Fibroblast of skin of right quadriceps (primary cell): ENCODE measurements at places on chromosomes 6 and 20.
A peak's percentile ranks its signal among the peaks of the same experiment; 100 is the strongest.

- DNase-seq: no peak
Measured at GRCh38 chr6:93731306-93731705, 311.9 kb upstream of the EPHA7 start.

GRCh38 chr20:50175938-50176933 is 14.4 kb upstream of the CEBPB start:
- DNase-seq: no peak

DNA sequence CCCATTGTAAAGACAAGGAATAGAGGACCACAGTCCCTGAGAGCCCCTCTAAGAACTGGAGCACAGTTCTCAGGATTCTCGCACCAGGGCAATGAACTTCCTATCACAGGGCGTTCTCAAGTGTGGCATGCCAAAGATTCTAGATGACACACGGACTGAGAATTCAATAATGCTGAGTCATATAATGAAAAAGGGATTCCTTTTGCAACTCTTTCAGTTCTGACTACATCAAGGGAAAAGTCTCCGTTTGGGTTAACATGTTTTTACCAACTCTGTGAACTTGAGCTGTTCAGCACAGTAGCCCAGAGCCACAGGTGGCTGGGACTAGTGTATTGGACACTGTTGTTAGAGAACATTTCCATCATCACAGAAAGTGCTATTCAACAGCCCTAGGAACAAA is 3.4 kb downstream of the MED20 start:
- DNase-seq: peak; percentile 94

- DNase-seq: peak; percentile 37
Measured at GRCh38 chr20:61253264-61253639, 1.2 kb downstream of the CDH4 start.

- no peak for DNase-seq
Measured at GRCh38 chr20:62812181-62812906, 4.5 kb upstream of the COL9A3 start.

DNA sequence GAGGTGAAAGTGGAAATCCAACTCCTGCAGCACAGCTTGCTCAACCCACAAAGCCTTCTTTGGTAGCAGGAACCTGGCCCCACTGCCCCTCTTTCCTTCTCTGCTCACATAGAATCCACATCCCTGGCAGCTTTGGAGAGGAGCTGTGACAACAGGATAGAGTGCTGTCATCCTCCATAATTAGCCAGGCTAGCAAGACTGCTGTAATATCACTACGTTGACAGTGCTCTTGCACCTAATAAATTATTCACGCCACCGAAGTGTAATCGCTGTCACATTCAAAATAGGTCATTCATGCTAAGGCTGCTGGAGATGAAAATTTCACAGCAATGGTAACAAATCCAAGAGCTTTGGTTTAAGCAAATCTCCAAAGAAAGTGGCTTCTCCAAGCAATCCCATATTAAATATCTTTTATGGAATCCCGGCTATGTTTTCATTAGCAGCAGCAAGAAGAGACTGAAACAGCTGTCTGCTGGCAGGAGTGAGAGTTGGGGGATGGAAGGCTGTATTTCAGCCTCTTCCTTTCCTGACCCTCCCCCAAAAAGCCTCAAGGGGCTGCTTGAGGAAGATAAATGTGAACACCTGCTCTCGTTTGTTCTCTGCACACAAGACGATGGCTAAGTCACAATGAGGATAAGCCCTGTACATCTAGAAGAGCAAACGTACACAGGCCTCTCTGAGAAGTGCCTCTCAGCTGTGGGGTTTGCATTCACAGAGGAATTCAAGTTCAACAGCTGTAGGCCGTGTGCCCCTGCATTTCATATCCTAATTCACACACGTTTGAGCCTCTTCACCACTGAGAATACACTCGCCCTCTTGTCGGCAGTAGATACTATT is 16.5 kb downstream of the RIPOR2 start:
- no peak for DNase-seq

- DNase-seq: peak; percentile 63
Measured at GRCh38 chr6:121868206-121868605, 432.8 kb downstream of the GJA1 start.

GRCh38 chr6:105806486-105806920 is 279.6 kb upstream of the PRDM1 start:
- DNase-seq: no peak

DNA sequence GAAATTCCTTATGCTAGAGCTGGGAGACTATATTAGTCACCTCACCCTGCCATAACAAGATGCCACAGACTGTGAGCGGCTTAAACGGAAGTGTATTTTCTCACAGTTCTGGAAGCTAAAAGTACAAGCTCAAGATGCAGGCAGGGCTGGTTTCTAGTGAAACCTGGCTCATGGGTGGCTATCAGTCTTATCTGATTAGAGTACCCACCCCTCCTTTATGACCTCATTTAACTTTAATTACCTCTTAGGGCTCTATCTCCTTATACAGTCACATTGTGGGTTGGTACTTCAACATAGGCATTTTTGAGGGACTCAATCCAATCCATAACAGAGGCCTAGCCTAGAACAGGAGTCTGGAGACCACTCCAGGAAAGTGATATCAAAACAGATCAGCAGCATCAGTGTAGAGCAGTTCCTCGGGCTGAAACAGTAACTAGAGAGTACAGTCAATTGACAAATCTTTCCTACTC is 2.3 kb upstream of the SNRNP48 start:
- DNase-seq: peak; percentile 61

- no peak for DNase-seq
Measured at GRCh38 chr6:45427726-45428125, 50.0 kb upstream of the SUPT3H start.

- DNase-seq: no peak
Measured at GRCh38 chr6:14704383-14705271, 541.2 kb upstream of the JARID2 start.

DNA sequence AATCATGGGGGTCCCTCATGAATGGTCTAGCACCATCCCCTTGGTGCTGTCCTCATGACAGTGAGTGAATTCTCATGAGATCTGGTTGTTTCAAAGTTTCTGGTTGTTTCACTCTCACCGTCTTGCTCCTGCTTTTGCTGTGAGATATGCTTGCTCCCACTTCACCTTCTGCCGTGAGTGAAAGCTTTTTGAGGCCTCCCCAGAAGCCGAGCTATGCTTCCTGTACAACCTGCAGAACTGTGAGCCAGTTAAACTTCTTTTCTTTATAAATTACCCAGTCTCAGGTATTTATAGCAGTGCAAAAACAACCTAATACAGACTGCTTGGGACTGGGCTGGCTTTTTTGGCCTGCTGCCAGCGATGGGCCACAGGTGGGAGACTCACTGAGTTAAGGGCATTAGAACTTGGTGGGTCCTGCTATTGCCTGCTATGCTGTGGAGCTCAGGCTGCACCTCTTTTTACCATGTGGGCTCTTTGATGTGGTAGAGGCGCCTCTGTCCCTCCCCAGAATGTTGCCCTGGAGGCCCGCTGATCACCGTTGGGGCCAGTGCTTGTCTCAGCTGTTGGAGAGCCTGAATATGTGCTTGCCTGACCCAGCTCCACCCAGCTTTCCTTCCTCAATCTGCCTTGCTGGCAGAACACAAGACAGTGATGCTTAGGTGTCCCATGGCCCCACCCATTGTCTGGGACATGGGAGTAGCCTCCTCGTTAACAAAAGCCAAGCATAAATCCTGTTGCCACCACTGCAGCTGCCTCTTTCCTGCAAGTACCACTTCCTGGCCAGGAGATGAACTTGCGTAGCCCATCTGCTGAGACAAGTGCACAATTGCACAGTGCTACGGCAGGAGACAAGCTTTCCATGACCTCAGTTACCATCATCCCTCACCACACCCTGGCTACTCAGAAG is 47.1 kb downstream of the IGF2R start:
- DNase-seq: no peak

DNA sequence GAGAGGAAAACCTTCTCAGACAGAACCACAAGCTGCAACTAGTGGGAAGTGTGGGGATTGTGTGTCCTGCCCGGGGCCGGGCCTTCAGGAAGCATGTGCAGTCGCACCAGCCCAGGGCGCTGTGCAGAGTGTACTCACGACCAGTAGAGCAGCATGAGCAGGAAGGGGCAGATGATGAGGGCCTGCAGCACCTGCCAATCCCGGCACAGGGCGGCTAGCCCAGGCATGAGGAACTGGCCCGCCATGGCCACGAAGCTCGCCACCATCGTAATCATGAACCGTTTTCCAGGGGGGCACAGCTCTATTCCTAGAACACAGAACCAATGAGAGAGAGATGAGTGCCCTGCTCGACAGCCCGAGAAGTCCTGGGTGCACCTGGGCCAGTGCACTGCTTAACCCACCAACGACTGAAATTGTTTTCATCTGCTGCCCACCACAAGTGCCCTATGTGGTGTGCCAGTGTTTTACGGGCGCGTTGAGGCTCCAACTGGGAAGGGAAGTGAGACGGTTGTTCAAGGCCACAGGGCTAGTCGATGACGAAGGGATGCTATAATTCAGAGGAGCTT is 65.0 kb downstream of the PSMG4 start:
- no peak for DNase-seq

- DNase-seq: no peak
Measured at GRCh38 chr20:10281911-10282310, 63.3 kb downstream of the SNAP25 start.

DNA sequence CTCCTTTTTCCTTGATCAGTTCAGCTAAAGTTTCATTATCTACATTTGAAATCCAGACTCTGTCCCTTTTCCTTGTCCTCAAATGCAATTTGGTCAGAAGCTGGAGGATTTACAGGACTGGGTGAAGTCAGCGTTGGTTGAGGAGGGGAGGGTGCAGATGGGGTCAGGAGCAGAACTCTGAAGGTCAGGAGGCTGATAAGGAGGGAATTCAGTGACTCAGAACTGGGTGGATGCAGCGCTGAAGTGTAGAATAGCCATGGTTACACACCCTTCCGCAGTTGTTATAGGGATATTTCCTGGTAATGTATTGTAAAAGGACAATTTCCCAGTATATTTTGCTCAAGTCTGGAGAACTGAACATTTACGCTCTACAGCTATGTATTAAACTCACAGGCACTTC is 133.1 kb upstream of the FOXA2 start:
- DNase-seq: no peak

DNA sequence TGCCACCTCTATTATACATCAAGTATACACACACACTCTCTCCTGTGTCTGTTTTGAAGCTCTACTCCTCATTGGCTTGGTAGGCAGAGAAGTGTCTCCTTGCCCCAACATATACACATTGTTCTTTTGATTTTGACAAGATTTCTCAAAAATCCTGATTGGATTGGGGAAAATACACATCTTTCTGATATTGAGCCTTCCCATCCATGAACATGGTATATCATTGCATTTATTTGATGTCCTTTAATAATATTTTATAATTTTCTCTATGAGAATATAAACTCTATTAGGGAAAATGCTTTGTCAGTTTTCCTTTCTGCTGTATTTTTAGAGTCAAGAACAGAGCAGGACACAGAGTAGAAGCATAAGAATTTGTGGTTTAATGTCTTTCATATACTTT is 7.2 kb downstream of the TTLL9 start:
- DNase-seq: no peak

GRCh38 chr6:19905584-19905983 is 68.4 kb downstream of the ID4 start:
- DNase-seq: no peak

GRCh38 chr6:170145272-170145592 is 145.6 kb downstream of the DLL1 start:
- DNase-seq: no peak

DNA sequence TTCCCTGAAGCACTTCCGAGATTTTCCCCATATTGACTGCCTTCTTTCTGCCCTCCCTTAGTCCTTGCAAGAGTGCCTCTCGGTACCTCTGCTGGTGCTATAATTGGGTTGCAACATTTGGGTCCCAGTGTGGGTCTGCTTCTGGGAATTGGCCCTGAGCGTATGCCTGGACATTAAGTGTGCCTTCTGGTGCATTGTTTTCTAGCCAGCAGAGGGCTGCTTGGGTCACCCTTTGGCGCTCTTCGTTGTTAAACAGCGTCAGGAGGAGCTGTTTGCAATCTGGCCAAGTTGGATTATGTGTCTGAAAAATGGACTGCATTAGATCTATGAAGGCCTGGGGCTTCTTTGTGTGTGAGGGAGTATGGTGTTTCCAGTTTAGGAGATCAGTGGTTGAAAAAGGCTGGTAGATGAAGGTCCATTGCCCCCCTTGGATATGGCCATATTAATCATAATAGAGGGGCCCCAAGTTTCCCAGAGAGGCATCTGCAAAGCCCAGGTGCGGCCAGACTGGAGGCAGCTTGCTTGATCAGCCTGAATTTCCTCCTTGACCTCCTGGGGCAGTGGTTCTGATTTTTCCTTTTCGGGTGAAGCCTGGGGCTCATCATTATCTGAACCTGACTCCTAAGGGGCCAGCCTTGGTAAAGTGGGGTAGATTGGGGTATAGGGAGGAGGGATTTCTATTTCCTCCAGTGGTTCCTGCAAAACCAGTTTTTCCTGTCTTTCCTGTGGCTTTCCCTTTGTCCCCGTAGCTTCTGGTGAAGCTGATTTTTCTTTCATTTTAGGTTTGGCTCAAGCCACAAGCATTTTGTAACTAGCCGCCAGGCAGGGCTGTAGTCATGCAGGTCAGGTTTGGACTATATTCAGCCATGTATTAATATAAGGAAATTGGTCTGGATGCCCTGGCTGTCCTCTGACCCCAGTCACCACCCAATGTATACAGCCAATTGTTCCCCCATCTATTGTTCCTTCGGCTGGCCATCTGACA is 85.4 kb upstream of the GPR6 start:
- no peak for DNase-seq

- DNase-seq: peak; percentile 50
Measured at GRCh38 chr6:162116902-162117525, 610.6 kb downstream of the PRKN start.

DNA sequence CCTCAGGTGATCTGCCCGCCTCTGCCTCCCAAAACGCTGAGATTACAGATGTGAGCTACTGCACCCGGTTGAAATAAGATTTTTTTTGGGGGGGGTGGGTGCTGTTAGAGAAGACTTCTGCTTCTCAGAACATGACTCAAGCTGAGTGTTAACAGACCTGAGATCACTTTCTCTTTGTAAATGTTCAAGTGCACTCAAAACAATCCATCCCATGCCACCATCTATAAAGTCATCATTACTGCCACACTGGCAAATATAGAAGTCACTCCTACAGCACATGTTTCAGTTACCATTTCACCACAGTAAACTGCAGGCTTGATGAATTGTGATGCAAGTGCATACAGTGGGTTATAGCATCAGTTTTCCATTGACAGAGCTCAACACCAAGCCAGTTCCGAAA is 9.0 kb downstream of the VPS16 start:
- DNase-seq: no peak

DNA sequence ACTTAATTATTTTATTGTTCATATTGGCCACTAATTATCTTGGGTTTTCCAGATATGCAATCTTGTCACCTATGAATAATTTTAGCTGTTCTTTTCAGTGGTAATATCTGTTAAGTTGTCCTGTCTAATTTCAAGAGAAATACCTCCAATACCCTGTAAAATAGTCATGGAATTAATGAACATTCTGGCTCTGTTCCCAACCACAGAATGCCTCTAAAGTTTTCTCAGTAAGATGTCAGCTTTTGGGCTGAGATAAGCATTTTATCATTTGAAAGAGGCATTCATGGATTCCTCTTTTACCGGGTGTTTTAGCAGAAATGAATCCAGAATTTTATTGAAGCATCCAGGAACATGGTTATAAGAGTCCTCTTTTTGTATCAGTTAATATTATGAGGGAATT is 109.3 kb downstream of the WDR27 start:
- peak; percentile 91 for DNase-seq
